Stimulated activated CD8-positive, alpha-beta memory T cell treated with anti-CD3 and anti-CD28 coated beads, Interleukin-4, amount 100 ng/mL, for 4 hours (primary cell): ENCODE measurements at places on chromosomes 5 and 9.

GRCh38 chr5:173480896-173481295, 135.6 kb downstream of the BOD1 start:
- DNase-seq, result no peak

- no peak for DNase-seq
Measured at GRCh38 chr9:98929895-98930341, 13.8 kb upstream of the COL15A1 start.

- no peak for DNase-seq
Measured at GRCh38 chr5:96788112-96788749, 19.5 kb downstream of the ERAP1 start.

GRCh38 chr5:156208271-156208670, 118.7 kb upstream of the SGCD start:
- DNase-seq, result no peak

DNA sequence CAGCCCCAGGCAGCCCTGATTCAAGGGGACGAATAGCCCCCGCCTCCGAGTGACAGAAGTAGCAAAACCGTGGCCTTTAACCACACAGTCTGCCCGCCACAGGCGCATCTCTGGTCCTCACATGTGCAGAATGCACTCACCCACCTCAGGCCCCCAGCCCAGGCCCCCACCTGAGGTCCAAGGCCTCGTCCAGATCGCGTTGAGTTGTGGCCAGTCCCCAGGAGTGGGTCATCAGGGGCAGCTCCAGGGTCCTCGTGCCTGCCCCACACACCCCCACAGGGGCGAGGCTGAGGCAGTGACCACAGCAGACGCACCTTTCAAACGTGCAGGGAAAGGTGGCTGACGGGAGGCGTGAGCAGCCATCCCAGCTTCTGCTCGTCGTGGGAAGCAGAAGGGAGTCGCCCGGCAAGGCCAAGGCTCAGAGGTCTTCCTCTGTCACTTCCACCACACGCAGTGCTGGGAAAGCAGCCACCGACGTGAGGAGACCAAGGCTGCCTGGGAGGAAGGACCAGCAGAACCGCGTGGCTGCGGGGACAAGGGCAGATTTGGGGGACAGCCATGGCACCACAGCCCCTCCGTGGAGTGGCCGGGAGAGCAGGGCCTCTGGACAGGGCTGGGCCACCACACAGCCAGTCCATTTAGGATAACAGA, 77.8 kb upstream of the OTULINL start:
- no peak for DNase-seq

DNA sequence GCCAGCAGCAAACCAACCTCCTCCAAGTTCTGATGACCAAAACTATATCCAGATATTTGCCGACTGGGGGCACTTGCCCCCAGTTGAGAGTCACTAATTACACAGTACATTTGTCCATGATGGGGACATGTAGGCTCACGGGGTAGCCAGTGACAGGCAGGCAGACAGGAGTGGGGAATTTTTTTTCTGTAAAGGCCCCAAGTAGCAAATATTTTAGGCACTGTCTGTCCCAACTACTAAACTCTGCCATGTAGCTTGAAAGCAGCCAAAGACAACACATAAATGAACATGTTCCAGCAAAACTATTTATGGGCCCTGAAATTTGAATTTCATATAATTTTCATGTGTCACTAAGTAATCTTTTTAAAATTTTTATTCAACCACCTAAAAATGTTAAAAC, 80.7 kb downstream of the GRIA1 start:
- DNase-seq, result no peak

DNA sequence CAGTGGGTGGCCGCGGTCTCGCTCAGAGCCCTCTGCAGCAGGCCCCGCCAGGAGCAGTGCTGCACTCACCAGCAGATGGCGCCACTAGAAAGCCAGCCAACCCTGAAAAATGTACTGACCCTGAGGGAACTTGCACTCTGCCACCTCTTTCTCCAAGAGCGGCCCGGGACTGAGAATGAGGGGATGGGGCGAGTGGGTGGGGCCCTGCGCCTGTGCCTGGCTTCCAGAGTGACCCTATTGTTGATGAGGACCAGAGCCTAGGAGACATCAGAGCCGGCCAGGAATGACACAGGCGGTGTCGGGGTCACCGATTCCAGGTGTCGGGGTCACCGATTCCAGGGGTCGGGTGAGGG, 2.9 kb upstream of the IL17B start:
- peak; percentile 54 for DNase-seq

DNA sequence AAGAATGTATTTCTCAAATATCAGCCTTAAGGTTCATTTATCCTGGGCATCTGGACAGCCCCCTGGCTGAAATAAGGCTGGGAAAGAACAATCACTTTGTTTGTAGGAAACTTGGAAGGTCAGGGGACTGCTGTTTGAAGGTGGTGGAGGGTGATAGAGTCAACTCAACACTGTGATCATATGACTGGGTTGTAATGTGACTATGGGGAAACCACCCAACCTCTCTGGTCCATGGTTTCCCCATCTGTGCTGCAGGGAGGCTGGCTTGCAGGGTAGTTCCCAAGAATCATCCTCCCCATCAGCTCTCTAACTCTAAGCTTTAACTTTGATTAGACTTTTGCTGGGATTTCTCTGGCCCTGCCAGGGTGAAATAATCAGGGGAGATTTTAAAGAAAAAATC, 10.0 kb downstream of the INSYN2B start:
- no peak for DNase-seq

DNA sequence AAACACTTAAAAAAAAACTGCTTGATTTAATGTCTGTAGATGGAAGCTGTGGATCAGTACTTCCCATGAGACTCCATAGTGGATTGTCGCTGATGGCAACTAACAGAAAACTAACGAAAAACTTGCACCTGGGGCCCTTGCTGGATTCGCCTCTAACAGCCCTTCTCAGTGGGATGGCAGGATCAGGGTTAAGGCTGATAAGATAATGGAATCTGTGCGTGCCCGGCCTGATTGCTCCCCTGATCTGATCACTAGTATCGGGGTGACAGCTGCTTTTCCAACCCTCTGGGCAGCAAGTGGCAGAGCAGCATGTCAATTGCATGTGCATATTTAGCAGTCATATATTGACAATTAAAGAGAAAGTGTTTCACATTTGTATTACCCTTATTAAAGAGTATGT, 185.8 kb upstream of the ELAVL2 start:
- no peak for DNase-seq

DNA sequence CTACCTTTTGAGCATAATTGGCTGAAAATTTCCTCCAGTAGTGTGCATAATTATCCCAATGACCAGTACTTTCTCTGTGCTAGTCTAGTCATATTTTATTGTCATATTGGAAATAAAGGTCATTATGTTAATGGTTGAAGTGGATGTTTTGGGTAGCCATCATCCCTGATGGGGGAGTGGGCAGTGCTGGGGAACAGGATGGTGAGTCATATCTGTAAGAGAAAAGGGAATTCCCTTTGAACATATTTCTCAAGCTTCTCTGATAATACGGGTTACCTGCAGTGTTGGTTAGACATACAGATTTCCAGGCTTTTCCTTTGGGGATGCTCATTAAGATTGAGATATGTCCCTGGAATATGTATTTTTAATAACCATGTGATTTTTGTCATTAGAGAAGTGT, 33.3 kb upstream of the SPATA31D4 start:
- no peak for DNase-seq

- DNase-seq, result no peak
Measured at GRCh38 chr5:134606726-134607125, 25.9 kb downstream of the SAR1B start.

DNA sequence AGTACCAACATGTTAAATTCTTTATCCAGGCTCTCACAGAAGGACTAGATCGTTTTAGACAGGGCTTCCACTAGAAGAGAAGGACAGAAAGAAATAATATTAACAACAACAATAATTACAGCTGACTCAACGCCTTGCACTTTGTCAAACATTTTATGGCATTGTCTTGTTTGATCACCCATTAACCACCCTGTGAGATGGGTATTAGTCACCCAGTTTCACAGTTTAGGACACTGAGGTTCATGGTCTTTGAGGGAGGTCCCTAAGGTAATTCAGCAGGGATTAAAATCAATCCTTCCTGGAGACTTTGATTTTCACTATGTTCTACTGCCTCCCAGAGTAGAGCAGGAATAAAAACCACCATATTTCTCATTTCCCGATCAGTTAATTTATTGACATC, 51.4 kb upstream of the BNC2 start:
- DNase-seq, result no peak

DNA sequence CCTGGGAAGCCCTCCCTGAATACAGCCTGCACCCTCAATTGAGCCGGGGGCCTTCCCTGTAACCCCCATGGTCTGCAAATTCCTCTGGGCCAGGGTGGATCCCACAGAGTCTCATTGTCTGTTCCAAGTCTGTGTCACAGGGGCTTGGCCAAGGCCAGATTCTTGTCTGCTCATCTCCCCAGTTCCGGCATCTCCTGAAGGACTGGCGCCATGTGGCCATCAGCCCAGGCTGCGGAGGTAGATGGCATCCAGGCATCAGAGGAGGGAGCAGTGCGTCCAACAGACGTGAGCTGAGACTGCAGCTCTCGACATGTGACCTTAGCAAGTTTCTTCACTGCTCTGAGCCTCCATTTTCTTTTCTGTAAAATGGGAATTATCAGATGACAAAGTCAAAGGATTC, 37.3 kb upstream of the RPL26L1 start:
- no peak for DNase-seq

GRCh38 chr9:33104401-33104800, 27.9 kb upstream of the SMU1 start:
- no peak for DNase-seq

DNA sequence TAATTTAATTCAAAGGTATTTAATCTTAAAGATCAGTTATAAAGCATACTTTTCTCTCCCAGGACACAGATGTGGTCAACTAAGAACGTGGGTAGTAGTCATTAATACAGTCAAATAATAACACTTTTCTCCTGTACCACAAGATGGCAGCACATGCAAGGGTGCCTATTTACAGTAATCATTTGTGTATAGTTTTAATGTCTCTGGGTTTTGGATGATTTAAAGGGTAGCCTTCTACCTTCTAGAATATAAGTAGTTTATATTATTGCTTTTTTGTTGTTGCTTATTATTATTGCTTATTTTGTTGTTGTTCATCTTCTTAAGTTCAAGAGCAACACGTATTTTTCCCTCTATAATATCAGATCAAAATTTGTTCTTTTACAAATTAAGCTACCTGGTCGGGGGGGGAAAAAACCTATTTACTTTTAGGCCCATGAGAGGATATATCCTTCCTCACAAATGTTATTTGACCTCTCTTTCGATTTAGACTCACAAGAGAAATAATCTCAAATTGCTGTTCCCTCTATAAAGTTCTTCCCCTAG, 59.6 kb upstream of the SLC27A6 start:
- DNase-seq, result no peak

- no peak for DNase-seq
Measured at GRCh38 chr5:122110987-122111386, 18.4 kb upstream of the ZNF474 start.
